Caki2 (cell line): ENCODE measurements at places on chromosomes 12 and 14. TPM values are rescaled to one million over a fixed set of nuclear protein-coding genes. Genes with fewer than 3 reads are reported as not detected.

GRCh38 chr12:69438539-69438938 lies 31.6 kb upstream of the FRS2 start:
- no peak for DNase-seq

DNA sequence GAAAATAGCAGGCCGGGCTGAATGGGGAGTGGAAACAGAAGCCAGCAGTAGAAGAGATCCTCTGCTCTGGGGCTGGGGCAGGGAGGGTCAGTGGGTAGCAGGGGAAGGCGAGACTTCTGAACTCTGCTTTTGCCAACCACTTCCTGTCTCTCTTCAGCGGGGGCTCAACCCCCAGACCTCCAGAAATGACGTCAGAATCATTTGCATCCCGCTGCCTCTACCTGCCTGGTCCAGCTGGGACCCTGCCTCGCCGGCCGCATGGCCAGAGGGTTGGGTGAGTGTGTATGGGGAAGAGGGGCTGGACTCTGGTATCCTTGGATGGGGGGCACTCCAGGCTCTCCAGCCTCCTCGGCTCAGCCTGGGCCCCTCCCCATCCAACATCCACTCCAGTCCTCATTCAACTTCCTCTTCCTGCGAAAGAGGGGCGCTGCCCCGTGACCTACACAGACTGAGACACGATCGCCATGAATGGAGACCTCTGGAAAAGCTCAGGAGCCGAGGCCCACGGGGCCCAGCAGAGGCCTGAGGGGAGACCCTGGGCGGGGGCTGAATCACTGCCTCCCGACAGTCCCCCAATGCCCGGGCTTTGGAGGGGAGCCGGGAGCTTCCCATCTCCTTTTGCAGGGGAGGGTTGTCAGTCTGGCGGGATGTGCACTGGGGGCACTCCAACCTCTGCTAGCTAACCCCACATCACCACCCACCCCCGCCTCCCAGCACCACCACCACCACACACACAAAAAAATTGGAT lies 458 bp upstream of the HOXC4 start:
- DNase-seq: no peak

GRCh38 chr12:10562306-10562933 lies 51.0 kb downstream of the MAGOHB start:
- DNase-seq: peak; percentile 22

C12orf60 gene
- 3.6 and 7.1 TPM in 2 replicates for total RNA-seq

- no peak for DNase-seq
Measured at GRCh38 chr12:106801830-106802533, 27.5 kb downstream of the RIC8B start.

NYNRIN gene
- total RNA-seq: 0.03 TPM in 1 of 2 replicates, not detected in the other

- DNase-seq: no peak
Measured at GRCh38 chr12:93924367-93924766, 224.0 kb upstream of the PLXNC1 start.

DNA sequence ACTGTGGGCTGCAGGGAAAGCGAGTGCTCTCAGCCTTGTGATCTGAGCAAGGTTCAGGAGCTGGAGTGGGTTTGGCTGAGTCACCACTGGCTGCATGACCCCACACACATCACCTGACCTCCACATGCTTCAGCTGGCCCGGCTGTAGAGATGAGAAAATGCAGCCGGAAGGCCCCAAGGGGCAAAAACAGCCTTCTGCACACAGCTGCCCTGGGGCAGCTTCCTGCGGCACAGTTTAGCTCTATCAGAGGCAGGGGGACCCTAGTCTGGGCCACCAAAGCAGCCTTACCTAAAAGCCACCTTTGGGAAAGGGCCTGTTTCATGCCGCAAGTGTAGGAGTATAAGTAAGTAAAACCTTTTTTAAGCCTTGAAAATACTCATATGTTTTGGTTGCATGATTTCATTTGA lies 123.3 kb downstream of the SSPN start:
- DNase-seq: peak; percentile 81
